ENCODE measurements at places on chromosomes 1 and 21.

- no peak for DNase-seq
Observed at GRCh38 chr1:76262601-76263000, 188.1 kb downstream of the ST6GALNAC3 start.

- no peak for DNase-seq
Observed at GRCh38 chr21:40333731-40334130, 466.5 kb downstream of the PCP4 start.

GRCh38 chr21:38494703-38495102, 3.6 kb downstream of the ERG start:
- no peak for DNase-seq

DNA sequence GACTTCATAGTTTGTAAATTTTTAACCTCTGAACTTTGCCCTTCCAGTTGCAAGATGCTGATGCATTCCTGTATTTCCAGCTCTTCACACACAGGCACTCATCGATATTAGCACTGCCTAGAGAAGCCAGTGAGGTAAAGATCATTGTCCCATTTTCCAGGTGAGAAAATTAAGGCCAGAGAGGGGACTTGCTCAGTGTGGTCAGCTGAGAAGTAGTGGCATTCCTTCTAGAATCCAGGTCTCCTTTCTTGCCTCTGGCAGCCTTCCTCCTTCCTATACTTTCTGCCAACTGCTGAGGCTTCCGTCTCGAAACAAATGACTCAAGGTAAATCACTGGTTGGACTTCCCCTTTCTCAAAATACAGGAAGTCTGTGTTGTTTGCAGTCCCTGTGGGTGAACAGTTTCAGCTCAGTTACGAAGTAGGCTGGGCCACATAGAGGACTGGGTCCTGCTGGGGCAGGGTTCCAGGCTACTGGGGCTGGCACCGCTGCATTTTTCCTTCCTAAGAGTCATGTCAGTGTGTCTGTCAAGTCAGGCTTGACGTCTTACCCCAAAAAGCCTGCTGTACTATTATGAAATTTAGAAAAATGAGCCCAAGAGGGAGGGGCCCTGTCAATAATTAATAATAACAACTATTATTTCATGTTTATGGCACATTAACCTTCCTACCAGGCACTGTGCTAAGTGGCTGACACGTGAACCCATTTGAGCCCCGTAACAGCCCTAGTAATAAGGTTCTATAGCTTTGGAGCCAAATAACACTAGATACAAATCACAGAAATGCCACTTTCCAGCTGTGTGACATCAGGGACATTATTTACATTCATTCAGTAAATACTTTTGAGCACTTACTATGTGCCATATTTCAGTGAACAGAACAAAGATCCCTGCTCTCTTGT, 16.6 kb upstream of the RNF19B start:
- DNase-seq: peak; percentile 40

DNA sequence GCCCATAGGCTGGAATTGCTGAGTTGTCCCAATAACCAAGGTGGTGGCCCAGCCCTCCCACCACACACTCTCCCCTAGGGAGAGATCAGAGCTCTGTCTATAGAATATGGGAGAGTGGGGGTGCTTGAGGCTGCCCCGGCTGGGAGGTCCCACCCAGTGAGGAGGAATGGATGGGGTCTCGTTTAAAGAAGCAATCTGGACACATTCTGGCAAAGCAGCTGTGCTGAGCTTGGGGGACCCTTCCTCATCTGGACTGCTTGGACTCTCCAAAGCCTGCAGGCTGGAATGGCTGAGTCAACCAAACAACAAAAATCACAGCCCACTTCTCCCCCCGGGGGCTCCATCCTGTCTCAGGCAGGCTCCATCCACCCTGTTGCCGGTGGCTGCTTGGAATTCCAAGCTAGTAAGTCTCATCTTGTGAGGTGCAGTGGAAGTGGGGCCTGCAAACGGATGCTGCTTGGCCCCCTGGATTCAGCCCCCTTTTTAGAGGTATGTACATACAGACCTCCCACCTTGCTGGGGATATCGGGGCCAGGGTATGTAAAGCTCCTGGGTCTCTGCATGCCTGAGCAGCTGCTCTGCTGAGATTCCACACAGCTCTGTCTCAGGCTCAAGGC, 67.1 kb upstream of the FAM78B start:
- DNase-seq: no peak

Data from T-cell (primary cell).